Activated CD4-positive, alpha-beta T cell treated with anti-CD3 and anti-CD28 coated beads, Interleukin-2, amount 50 U/mL, for 1 hour (primary cell): ENCODE measurements at places on chromosomes 3 and 15.
A peak's percentile ranks its signal among the peaks of the same experiment; 100 is the strongest.

DNA sequence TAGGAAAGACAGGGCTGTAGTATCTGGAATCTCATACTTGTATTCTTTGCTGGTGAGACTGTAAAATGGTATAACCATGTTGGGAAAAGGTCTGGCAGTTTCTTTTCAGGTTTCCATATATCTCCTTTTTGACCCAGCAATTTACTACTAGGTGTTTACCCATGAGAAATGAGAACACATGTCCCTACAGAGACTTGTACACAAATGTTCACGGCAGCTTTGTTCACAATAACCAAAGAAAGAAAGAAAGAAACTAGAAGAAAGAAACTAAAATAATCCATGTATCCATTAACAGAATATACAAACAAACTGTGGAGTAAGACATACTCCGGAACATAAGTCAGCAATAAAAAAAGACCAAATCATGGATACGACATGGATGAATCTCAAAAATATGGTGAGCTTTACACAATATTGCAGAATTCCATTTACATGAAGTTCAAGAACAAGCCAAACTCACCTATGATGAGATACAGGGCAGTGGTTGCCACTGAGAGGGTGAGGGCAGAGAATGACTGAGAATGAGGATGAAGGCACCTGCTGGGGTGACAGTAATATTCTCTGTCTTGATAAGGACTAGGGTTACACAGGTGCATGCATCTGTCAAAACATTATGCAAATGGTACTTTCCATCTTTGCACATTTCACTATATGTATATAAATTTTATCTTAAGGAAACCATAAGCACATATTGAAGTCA, 2.7 kb downstream of the RFTN1 start:
- DNase-seq: no peak

DNA sequence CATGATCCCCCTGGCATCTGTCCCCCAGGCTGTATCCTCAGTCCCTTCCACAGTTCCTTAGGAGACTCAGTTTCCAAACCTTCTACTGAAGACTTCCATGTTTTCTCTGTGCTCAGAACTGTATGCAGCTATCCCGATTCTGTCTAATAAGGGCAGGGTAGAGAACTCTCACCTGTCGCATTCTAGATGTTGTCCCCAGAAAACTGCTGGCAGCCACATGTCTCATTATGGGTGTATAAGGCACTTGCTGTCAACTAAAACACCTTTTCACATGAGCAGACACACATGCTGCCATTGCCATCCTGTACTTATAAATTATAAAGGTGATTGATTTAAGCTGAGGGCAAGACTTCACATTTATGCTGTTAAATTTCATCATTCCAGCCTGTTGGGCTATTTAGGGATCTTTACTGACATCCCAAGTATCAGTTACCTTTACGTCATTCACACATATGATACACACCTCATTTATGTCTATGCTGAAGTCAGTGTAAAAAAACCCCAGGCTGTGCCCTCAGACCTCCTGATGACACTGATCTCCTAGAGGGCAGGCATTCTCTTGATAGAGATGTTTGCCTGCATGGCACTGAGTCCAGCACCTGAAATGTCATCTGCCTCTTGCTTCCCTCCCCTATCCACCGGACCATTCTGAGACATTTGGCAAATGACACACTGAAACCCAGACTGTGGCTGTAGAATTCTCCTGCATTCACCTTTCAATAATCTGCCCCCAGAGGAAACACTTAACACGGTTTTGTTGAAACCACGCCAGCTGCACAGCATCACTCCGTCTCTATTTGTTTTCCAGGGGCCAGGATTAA, 35.8 kb downstream of the BTD start:
- no peak for DNase-seq

DNA sequence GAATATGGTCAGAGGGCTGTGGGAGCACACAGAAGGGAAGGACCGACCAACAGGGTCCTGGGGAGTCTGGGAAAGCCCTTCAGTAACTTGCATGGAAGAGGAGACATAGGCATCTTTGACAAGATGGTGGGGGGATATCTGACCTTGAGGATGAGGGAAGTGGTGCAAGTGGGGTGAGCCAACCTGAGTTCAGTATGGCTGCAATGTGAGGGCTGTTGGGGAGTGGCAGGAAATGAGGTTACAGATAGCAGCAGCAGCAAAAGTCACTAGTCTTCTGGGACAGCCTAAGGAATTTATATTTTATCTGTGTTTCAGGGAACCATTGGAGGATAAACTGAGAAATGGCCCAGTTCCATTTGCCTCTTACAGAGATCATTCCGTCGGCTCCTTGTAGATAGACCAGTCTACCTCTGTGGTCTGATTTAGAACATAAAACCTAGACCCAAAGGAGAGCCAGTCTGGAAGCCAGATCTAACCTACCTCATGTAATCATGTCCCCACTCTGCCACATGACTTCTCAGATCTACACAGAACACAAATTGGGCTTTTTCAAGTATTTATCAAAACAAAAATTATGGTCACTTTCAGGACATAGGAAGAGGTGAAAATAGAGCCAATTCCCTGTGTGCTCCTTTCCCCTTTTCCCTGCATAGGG, 75.6 kb downstream of the ST6GAL1 start:
- no peak for DNase-seq

- DNase-seq: no peak
Observed at GRCh38 chr3:183815951-183816475, 9.4 kb downstream of the MAP6D1 start.

- no peak for DNase-seq
Observed at GRCh38 chr3:23105048-23105447, 98.1 kb upstream of the UBE2E2 start.

GRCh38 chr3:129524081-129524480, 4.4 kb upstream of the RHO start:
- no peak for DNase-seq

GRCh38 chr3:26653811-26654425, 31.3 kb downstream of the LRRC3B start:
- DNase-seq: no peak

DNA sequence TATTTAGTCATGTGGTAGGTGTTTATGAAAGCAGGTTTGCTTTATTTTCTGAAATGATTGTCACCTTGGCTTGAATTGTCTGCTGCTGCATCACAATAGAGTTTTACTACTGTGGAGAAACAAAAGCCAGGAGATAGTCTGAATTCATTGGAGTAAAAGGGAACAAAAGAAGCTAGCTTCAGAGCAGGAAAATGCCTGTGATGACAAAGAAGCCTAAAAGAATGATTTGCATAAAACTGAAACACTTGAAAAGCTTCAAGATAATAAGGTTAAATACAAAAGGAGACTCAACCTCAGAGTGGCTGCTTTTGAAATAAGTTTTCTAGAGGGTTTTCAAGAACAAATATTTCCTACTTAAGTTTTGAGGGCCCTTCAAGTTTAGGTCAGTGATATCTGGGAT, 138.3 kb downstream of the PTPRG start:
- no peak for DNase-seq

DNA sequence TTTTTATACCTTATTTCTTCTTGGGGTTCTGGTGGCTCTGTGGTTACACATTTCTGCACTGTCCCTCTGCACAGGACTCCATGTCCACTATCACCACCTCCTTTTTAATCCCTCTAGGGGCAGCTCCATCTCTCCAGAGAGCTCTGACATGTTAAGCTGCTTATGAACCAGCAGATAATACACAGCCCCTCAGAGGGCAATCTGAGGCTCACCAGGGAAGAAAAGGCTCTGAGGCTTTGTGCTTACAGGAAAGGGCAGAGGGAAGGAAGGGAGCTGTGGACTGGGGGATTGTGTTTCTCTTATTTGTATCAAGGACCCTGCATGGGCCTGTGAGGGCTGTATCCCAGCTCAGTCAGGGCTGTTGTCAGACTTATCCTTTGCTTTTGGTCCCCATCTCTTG, 164.5 kb downstream of the EPHB1 start:
- DNase-seq: no peak

- DNase-seq: peak; percentile 21
Observed at GRCh38 chr3:197456261-197457091, 99.3 kb downstream of the BDH1 start.
